ENCODE measurements at places on chromosomes 6 and 20.

GRCh38 chr20:7841971-7842310, 98.3 kb downstream of the HAO1 start:
- DNase-seq, result no peak

GRCh38 chr20:31747640-31748039, 8.6 kb downstream of the TPX2 start:
- DNase-seq, result no peak

GRCh38 chr6:127917766-127918165, 16.9 kb upstream of the THEMIS start:
- no peak for DNase-seq

- no peak for DNase-seq
These were observed 20.2 kb downstream of the MICA start for GRCh38 chr6:31423550-31423949.

- DNase-seq, result no peak
These were observed 32.7 kb downstream of the CDH4 start for GRCh38 chr20:61284752-61285151.

GRCh38 chr6:30644769-30645168, 2.2 kb upstream of the C6orf136 start:
- DNase-seq, result no peak

- no peak for DNase-seq
These were observed 24.0 kb upstream of the TBC1D22B start for GRCh38 chr6:37233541-37233940.

DNA sequence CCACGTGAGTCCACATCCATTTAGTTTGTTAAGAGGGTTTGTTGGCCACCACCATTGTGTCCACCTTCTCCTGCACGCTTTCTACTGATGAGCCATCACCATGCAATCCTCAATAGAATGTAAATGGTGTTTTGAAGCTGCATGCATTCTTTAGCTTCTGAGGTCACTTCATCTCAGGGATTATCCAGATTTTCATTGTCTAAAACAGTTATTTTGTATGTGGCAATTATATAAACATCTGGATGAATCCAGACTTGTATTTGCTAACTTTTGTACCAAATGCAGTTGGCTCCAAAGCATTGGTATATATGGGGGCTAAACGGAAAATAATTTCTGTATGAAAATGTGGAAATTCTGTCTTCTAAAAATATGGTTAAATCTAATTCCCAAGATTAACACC, 231.2 kb upstream of the ARID1B start:
- DNase-seq, result no peak
